ENCODE measurements at places on chromosomes 16 and 17.

DNA sequence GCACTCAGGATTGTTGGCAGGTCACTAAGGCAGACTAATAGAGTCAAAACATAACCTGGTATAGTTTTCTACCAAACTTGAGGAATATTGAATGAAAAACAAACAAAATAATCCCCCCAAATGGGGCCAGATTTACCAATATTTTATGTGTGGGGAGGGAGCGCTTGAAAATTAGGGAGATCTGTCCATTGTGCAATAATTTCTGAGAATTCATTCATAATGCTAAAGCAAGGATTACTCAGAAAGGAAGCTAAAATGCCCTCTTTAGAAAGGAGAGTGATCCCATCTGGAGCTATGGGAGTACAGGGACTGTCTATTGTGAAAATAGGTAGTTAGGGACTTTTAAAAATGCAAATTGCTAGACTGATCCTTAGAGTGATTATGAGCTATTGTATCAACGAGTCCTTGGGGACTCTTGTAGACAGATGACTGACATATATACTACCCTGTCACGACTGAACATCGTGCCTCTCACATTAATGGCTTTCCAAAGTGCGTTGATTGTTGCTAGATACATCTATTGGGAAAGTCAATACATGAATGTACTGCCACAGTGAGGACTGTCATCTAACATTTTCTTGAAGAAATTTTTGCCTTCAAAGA lies 193.6 kb downstream of the AATF start:
- DNase-seq: no peak

DNA sequence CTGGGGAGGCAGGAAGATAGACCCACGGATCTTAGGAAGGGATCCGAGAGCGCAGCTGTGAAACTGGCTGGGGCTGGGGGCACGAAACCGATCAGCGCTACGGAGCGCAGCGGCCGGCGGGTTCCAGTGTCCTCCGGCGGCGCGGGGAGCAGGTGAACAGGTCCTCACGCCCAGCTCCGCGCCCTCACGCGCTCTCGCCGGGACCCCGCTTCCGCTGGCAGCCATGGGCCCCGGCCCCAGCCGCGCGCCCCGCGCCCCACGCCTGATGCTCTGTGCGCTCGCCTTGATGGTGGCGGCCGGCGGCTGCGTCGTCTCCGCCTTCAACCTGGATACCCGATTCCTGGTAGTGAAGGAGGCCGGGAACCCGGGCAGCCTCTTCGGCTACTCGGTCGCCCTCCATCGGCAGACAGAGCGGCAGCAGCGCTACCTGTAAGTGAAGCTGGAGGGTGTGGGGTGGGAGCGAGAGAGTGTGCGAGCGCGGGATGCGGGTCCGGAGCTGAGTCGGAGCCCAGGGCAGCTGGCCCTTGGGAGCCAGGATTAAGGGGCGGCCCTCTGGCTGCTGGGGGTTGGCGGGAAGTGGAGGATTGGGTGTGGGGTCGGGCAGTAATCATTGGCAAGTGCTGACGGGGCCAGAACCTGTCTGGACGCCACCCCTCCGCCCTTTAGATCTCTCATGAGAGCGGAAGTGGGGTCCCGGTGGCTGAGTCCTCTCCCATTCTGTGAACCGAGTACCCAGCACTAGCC lies 479 bp downstream of the ITGA3 start:
- no peak for DNase-seq

- DNase-seq: peak; percentile 64
Observed at GRCh38 chr17:77444984-77445759, 304.4 kb downstream of the SEC14L1 start.

GRCh38 chr16:77596261-77596660 lies 126.1 kb upstream of the NUDT7 start:
- no peak for DNase-seq

DNA sequence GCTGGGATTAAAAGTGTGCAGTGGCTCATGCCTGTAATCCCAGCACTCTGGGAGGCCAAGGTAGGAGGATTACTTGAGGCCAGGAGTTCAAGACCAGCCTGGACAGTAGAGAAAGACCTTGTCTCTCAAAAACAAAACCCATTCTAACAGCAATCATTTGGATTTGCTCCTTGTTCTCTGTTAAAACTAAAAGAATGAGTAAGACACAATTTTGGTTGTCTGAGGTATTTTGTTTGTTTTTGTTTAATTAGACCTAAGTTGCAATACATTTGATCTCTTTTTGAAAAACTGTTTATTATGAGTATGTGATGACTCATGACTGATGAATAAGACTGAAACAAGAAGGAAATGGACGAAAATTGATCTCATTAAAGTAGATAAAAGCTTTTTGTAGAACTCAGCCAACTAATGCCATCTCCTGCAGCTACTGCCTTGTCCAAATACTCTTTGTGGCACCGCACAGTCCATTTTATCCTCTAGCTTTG lies 29.0 kb downstream of the GLG1 start:
- no peak for DNase-seq

- no peak for DNase-seq
Observed at GRCh38 chr17:34384271-34384670, 21.2 kb upstream of the CCL1 start.

GRCh38 chr17:80219763-80220053 lies 425 bp downstream of the SGSH start:
- DNase-seq: no peak

All from KG1 (cell line).